ENCODE measurements at places on chromosomes 16 and 17. TPM values are rescaled to one million over a fixed set of nuclear protein-coding genes. Genes with fewer than 3 reads are reported as not detected.

CCDC200 gene
- not detected for total RNA-seq

UBFD1 gene
- total RNA-seq, result 64.3 TPM

- no peak for DNase-seq
These were observed 597.9 kb downstream of the KCNJ2 start for GRCh38 chr17:70767102-70767701.

DNA sequence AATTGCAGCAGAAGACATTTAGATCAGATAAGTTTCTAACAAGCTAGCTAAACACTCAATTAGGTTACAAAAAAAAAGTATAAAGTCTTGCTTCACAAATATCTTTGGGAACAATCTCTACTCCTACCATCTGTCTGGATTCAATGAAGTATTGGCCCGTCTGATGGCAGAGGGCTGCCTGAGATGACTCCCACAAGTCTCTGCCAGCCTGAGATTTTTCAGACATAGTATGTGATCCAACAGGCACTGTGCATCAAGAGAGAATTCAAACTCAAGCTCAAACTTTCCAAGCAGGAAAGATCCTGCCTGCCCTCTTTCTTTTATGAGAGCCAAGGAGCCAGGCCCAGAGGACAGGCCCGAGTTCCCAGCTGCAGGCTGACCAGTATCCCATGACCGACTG lies 22.6 kb downstream of the SLC39A11 start:
- no peak for DNase-seq

DNA sequence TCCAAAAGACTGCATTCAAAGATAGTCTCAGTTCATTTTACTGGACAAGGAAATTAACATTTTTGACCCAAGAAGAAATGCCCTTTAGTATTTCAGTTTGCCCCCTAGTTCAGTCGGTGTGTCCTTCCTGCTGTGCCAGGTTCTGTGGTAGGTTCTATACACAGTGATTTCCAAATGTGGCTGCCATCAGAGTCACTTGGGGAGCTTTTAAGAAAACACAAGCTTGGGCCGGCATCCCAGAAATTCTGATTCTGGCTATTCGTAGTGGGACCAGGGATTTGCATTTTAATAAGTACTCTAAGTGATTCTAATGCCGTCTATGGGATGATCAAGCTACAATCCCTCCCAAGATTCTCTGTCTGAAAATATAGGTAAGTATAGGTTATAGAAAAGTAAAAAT lies 10.2 kb downstream of the RSPRY1 start:
- DNase-seq, result no peak

DNA sequence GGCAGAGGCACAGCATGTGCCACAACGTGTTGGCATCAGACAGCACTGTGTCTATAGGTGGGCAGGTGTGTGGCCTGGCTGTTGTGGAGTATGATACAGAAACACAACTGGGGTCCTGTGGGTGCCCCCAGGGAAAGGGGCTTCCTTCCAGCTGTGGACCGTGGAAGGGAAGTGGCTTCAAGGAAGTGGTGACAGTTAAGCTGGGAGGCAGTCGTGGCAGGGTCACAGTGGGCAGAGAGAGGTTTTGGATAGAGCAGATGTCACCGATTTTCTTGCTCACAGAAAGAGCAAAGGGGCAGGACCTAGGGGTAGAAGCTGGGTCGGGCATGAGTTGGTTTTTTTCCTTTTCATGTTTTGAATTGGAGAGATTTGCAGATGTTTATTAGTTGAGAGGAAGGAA lies 11.2 kb upstream of the ORAI3 start:
- no peak for DNase-seq

DNA sequence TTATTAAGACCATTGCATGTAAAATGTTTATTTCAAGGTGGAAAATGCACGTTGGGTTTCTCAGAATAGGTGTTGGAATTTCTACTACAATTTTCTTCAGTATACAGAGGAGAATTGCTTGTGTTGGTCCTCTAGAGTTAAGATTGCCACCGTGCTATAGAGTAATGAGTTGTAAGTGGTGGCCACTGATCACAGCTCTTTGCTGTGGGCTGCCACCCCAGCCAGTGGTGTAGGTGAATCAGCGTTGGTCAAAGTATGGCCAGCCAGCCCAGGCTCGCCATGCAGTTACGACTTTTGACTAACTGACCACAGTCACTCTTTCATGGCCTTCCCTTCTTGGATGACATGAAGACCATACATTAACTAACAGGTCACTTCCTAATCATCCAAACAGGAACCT lies 12.6 kb upstream of the PRKAR1A start:
- no peak for DNase-seq

- DNase-seq, result peak; percentile 63
These were observed 4.2 kb upstream of the ATXN7L3 start for GRCh38 chr17:44203731-44204440.

GRCh38 chr16:53922067-53922806 lies 218.3 kb downstream of the FTO start:
- DNase-seq, result no peak

DNA sequence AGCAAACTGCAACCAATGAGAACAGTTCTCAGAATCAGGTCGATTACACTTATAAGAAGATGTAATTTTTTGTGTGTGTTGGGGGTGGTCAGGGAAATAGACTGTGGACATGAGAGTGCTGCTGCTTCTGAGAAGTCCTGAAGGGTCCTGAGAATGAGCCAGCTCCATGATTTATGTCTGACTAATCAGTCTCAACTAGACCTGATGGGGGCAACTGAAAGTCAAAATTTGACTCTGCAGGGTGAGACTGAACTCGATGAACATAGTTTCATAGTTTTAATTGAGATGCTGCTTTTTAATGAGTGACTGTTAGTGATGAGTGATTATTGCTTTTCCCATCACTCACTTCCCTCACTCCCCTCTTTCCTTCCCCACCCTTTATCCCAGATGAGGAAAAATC lies 37.3 kb downstream of the SMARCE1 start:
- no peak for DNase-seq
